ENCODE measurements at places on chromosomes 5 and 9.

- DNase-seq, result no peak
These were observed 575.0 kb downstream of the CHSY3 start for GRCh38 chr5:130479045-130479804.

DNA sequence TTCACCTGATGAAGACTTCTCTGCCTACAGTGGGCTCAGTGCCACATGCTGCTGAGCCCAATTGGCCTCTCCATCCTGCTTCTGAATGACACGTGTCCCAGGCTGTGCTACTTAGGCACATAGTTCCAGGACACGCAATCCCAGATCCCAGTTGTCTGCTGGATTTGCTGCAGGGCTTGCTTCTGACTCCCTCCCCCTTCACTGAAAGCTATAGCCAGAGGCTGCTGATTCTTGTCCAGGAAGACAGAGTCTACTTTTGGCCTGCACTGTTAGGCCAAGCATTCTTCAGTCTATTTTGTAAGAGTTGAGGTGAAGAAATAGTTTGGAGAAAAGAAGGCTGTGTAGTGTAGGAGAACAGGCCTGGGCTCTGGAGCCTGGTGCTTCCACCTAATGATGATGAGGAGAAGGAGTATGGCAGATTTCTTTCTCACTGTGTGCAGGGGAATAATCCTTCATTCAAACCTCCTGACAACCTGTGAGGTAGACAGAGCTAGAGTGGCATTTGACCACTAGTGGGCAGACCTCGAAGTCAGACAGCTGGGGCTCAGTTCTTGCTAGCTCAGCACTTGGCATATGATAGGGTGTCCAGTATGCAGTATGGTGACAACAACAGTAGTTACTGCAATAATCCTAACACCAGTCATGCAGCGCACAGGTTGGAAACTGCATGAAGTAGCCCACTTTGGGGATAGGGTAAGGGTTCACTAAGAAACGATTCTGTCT lies 19.5 kb upstream of the ASPN start:
- no peak for DNase-seq

DNA sequence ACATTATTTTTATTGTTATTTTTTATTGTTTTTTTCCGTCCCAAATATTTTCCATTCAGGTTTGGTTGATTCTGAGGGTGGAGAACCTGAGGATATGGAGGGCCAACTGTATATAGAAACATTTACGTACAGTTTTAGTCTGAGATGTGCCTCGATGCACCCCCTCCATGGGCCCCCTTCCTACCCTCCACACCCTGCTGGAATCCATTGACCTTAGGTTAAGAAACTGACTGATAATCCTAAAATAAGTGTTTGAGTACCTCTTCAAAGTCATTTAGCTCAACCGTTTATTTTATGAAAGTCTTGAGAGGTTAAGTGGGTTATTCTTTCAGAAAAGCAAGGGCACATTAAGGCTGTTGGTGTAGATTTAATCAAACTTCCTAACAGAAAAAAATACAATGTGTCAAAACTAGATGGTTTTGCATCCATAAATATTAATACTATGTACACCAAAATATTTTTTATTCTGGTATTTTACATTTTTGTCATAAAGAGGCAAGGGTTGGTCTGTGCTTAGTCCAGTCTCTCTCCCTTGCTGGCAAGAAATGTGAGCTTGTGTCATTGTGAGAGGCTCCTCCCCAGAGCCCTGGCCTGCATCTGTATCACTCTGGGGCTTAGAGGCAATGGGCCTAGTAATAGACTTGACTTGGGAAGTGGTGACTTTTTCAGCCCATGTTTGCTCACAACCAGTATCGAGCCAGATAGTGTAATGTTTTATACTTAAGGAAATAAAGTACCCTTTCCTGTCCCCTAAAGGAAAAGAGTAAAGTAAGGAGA lies 15.7 kb downstream of the MTRR start:
- DNase-seq, result no peak

DNA sequence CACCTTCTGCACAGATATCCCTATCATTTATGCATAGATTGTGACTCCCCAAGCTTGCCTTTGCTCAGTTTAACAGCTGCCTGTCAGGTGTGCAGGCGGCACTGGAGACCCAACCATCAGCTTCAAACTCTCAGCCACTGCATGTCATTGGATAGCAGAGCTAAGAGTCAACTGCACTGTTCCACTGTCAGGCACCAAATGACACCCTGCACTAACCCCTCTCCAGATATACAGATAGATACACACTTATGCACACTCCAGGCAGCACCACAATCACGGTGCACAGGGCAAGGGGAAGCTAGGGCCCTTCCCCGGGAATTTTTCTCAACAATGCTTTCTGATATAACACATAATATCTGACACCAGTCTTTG lies 142.3 kb downstream of the BNC2 start:
- no peak for DNase-seq

- DNase-seq, result no peak
These were observed 10.1 kb downstream of the SSBP2 start for GRCh38 chr5:81740758-81741157.

DNA sequence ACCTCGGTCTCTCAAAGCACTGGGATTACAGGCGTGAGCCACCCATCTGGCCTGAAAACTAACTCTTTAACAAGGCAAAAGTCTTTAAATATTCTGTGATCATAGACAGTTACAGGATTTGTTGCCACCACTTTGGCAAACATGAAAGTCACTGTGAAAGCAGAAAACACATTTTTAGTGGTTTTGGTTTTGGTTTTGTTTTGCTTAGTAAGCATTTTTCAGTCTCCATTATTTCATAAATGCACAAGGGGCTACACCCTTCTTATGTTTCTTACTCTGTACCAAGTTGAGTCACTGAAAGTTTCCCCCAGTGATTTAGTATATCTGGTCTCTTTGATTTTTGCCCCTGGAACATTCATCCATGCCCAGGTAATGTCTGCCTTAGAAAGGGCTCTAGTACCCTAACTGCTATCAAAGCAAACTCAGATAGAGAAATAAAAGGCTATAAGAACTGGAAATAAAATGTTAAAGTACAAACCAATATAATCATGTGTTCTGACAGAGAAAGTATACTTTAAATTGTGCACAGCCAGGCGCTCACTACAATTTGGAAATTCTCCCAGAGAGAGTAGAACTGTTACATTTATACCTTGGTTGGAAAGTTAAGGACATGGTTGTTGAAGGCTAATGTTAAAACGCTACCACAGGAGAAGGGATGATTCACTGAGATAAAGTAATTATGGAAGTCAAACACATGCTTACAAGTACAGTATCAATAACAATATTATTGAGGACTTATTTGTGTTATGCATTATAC lies 1022.5 kb upstream of the DMAC1 start:
- DNase-seq, result no peak
